ENCODE measurements at places on chromosomes 2 and 18.

- no peak for DNase-seq
Measured at GRCh38 chr2:207258263-207258991, 92.7 kb upstream of the KLF7 start.

- DNase-seq: no peak
Measured at GRCh38 chr2:182381225-182381624, 45.6 kb downstream of the PDE1A start.

- DNase-seq: no peak
Measured at GRCh38 chr18:64330161-64330560, 181.3 kb upstream of the LINC00305 start.

DNA sequence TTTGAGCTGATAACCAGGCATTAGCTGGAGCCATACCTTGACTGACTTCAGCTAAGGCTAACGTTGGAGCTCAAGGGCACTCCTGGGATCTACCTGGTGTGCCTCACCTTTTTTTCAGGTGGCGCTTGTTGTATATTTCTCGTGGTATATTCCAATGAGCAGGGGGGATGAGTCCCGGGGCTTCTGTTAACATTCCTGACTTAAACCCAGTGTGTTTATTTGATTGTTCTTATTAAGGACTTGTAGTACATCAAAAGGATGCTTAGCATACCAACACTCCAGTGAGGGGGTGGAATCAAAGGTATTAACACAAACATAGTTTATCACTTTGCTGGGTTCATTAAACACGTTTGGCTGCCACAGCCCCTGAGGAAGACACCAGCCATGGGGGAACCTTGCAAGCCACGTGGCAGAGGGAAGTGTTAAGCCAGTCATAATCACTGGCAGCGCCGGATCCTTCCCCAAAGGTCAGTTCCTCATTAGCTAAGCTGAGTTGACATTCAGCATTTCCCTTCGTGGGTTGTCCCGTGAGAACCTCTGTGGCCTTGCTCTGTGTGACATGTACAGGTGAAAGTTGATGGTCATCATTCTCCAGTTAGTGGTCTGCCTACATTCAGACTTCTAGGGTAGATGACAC lies 119.5 kb upstream of the MCFD2 start:
- DNase-seq: no peak

GRCh38 chr18:27004056-27004829 lies 138.7 kb upstream of the AQP4 start:
- no peak for DNase-seq

DNA sequence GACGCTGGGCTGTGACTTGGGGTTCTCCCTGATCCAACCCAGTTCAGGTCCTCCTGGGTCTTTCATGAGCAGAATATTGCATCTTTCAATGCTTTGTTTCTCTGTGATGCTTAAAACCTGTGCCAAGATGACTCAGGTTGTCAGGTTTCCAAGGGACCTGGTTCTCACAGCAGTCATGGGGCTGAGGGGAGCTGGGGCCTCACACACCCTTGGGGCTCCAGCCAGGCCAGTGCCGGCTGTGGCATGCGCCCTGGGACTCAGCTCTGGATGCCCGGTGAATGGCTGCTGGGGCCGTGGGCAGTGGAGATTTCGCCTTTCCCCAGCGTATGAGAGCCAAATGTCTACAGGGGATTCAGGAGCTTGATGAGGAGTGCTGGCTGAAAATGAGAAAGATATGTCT lies 29.6 kb downstream of the EDAR start:
- DNase-seq: no peak

DNA sequence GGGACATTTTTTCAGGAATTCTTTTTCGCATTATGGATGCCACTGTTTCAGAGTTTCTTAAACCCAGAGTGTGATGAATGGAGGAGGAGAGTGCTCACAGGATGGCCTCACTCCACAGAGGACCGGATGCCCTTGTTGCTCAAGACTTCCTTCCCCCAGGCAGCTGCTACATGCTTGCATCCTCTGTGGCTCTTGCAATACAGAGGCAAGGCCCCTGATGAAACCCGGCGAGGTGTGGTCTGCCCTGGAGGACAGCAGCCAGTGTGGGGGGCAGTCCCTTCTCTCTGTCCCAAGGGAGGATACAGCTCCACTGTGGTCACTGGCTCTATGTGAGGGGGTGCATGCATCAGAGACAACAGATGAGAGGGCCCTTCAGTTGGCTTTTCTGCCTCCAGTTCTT lies 109.6 kb downstream of the SH3RF3 start:
- DNase-seq: no peak

- no peak for DNase-seq
Measured at GRCh38 chr2:111062417-111062816, 58.3 kb upstream of the BCL2L11 start.

DNA sequence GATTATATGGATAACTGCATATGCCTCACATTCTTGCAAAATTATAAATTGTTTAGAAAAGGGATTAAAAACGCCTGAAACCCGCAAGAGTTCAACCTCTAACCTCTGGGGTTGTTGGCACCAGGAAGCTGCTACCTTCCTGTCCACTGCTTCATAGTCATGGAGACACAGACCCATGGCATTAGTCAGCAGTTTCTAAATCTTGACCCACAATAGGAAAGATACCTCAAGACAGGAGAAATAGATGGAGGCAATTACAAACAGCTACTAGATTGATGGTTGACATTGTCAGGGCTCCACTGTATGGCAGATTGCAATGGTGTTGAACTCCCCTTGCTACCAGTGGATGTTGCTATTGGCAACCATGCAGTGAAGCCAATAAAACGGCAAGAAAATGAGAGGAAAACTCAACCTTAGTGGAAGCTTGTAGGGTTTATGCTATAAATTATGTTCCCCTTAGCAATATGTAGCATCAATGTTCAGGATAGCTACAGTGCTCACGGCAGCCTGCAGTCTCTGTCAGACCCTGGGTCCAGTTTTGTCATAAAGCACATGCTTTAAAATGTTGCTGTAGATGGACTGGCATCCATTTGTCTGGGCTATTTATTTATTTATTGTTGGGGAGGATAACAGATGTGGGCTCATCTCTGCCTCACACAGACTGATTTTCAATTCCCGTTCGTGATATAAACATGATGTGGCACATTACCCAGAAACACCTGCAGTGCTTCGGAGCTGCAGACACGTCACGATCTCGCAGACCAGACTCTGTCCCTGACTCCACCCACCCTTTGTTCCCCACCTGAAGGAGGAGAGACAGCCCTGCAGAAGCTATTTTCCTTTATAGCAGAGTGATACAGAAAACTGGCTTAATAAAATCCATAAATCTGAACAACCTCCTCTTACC lies 233.4 kb downstream of the AGPS start:
- no peak for DNase-seq

GRCh38 chr2:667332-667999 lies 9.7 kb downstream of the TMEM18 start:
- DNase-seq: no peak

- no peak for DNase-seq
Measured at GRCh38 chr2:78890935-78891334, 134.6 kb upstream of the REG3G start.

DNA sequence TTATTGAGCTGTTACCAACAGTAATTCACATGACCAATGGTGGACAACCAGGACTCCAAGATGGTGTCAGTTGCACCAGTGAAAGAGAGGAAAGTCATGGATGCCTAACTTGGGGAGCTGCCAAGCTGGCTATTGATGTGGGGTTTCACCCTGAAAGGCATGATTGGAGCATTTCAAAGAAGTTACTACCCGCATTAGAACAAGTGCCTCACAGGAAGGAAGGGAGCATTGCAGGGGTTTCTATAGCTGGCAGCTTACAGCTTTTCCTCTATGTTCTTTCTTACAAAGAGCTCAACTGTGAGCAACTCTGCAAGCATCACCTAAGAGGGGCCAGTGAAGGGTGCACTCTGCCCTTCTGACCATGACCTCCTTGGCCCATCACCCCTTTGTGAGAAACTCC lies 93.1 kb downstream of the TNFRSF11A start:
- DNase-seq: no peak

- no peak for DNase-seq
Measured at GRCh38 chr2:120622159-120622869, 113.4 kb upstream of the GLI2 start.

DNA sequence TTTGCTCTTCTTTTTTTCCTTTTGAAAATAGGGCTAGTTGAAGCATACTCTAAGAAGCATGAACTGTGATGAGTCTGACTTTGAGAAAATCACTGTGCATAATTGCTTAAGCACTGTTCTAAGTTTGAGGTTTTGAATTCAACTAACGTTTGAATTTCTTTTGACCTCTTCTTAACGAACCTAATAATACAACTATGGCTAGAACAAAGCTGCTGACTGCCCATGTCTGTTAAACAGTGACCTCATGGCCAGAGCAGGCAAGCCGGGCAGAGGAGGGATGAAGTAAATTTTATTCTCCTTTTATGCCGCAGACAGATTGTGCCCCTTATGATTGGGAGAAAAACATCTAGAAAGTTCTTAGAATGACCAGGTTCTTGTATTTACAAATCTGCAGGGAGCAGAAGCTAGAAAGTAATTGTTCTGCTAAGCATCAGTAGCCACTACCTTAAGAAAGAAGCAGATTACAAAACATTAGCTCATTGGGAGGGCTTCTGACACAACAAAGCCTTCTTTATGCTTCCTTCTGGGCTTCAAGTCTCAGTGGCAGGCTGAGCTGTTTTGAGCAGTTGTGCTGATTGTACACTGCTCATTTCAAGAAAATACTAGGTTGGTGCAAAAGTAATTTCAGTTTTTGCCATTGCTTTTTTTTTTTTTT lies 97.8 kb upstream of the RASGRP3 start:
- no peak for DNase-seq

GRCh38 chr18:48229552-48229981 lies 179.6 kb downstream of the ZBTB7C start:
- DNase-seq: no peak

DNA sequence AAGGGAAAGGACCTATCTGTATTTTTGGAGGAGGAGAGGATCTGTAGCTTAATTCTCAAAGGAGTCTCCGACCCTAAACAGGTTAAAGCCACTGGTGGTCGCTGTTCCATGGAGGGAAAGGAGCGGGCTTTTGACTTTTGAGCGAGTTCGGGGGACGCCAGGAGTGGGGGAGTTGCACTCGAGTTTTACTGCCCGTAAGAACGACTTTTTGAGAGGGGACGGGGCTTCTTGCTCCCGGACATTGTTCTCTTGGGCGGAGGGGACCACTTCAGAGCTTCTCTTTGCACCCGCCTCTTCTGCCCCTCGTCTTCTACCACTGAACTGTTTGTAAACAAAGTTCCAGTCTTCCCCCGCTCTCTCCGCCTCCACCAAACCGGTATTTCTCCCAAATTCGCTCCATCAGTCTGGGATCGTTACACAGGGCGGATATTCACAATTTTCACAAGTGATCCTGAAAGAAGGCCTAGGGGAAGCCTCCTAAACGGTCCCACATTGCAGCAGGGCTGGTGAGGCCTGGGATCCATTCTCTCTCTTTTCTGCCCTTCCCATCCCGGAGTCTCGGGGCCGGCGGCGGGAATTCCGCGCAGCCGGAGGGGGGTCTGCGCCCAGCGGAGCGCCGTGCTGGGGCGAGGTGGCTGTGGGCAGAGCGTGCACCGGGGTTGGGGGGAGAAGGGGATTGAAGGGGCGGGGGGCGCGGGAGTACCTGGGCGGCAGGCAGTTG lies 6.6 kb downstream of the DLX2 start:
- no peak for DNase-seq

GRCh38 chr2:1869248-1869647 lies 124.9 kb upstream of the PXDN start:
- no peak for DNase-seq

DNA sequence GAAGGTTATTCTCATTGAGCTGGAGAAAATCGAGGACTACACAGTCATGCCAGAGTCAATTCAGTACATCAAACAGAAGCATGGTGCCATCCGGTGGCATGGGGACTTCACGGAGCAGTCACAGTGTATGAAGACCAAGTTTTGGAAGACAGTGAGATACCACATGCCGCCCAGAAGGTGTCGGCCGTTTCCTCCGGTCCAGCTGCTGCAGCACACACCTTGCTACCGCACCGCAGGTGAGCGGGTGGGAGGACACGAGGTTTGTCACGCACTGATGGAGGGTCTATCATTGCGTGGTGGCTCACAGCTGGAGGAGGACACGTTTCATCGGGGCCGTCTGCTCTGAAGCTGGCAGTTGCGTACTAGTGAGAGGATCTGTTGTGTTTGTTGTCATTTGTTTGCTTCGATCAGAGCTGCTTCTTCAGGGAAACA lies 48.2 kb downstream of the IL1RL2 start:
- no peak for DNase-seq

DNA sequence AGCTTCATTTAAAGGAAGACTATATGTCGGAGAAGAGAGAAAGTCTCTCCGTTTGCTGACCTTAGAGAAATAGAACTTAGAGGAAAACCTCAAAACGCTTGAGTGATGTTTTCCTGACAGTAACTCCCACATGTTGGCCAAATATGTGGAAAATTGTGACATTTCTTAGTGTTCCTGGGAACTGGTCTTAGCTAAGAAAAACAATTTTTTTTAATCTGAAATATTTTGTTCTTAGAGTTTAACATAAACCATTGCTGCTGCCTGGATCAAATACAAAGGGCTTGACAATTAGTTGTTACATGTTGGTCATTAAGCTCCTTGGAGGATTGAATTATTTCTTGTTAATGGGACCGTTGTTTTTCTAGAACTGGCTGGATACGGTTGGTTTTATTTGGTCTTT lies 16.3 kb downstream of the DYNC2LI1 start:
- no peak for DNase-seq

GRCh38 chr2:23564615-23564960 lies 179.6 kb downstream of the KLHL29 start:
- no peak for DNase-seq

GRCh38 chr2:155382776-155383175 lies 684.3 kb downstream of the KCNJ3 start:
- no peak for DNase-seq

GRCh38 chr18:5974696-5975095 lies 79.4 kb upstream of the TMEM200C start:
- no peak for DNase-seq
